ENCODE measurements at places on chromosomes 7 and 10. TPM values are rescaled to one million over a fixed set of nuclear protein-coding genes. Genes with fewer than 3 reads are reported as not detected.

DNA sequence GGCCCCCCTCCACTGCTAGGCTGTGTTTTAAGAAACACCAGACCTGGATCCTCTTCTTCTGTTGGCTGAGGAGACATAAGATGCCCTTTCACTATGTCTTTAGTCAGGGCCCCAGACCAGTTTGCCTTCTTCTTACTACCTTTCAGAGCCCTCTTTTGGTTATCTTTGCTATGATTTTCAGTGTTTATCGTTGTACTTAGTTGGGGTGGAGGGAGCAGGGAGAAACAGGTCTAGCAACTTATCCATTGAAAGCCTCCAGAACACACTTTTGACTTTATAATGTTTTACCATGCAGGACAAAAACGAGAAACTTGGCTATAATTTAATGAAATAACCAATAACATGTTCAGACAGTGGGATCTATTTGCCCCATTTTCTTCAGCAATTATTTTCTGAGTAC, 525.2 kb downstream of the TNS3 start:
- no peak overlapping the region for H3K4me3 ChIP-seq
- no peak overlapping the region for H3K27ac ChIP-seq
- H3K4me1 ChIP-seq = no peaks in the 10 kb centered on the region
- DNase-seq = no peak

- H3K36me3 ChIP-seq = no peaks in the 10 kb centered on the region
- no peak for DNase-seq
- H3K27me3 ChIP-seq = no peaks in the 10 kb centered on the region
- no peak overlapping the region for H3K4me3 ChIP-seq
- no peak overlapping the region for H3K27ac ChIP-seq
- H3K4me1 ChIP-seq = no peaks in the 10 kb centered on the region
Observed at GRCh38 chr7:109696723-109697122, 1127.0 kb downstream of the DNAJB9 start.

- H3K36me3 ChIP-seq = no peaks in the 10 kb centered on the region
- H3K27ac ChIP-seq = no peak overlapping the region
- H3K4me3 ChIP-seq = no peak overlapping the region
Observed at GRCh38 chr7:26645121-26645520, 219.3 kb downstream of the SKAP2 start.

- H3K36me3 ChIP-seq = no peaks in the 10 kb centered on the region
- DNase-seq = no peak
- no peaks in the 10 kb centered on the region for H3K4me1 ChIP-seq
- no peak overlapping the region for H3K27ac ChIP-seq
Observed at GRCh38 chr7:140182917-140183316, 6.1 kb upstream of the KDM7A start.

- H3K4me1 ChIP-seq = no peaks in the 10 kb centered on the region
- H3K27ac ChIP-seq = no peak overlapping the region
- no peak overlapping the region for H3K4me3 ChIP-seq
- DNase-seq = no peak
- no peaks in the 10 kb centered on the region for H3K27me3 ChIP-seq
Observed at GRCh38 chr7:80253653-80254052, 119.0 kb downstream of the GNAI1 start.

GRCh38 chr7:135420786-135421185, 89.1 kb downstream of the CNOT4 start:
- no peak overlapping the region for H3K4me3 ChIP-seq
- no peaks in the 10 kb centered on the region for H3K27me3 ChIP-seq
- H3K36me3 ChIP-seq = no peaks in the 10 kb centered on the region
- H3K27ac ChIP-seq = no peak overlapping the region

DNA sequence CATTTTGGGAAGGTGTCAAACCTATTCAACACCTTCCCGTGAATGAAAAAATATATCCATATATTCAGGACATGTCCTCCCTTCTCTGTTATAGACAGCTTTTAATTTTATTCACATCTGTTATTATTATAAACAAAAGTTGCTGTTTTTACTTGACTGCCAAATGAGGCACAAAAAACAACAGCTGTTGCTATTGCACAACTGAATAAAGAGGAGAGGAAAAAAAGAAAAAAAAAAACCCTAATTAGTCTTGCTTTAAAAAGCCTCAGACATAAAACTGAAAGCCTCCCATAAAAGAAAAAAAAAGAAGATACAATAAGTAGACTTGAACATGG, 153.4 kb downstream of the BMPER start:
- H3K4me1 ChIP-seq = peaks cover 4% of the 10 kb centered on the region
- H3K36me3 ChIP-seq = peaks cover 20% of the 10 kb centered on the region
- DNase-seq = no peak
- no peak overlapping the region for H3K4me3 ChIP-seq
- H3K27ac ChIP-seq = no peak overlapping the region

- H3K4me3 ChIP-seq = no peak overlapping the region
- H3K27me3 ChIP-seq = no peaks in the 10 kb centered on the region
- no peaks in the 10 kb centered on the region for H3K4me1 ChIP-seq
- DNase-seq = no peak
Observed at GRCh38 chr7:42022056-42022455, 215.0 kb downstream of the GLI3 start.

- H3K4me3 ChIP-seq = no peak overlapping the region
- no peak for DNase-seq
- H3K4me1 ChIP-seq = peaks cover 39% of the 10 kb centered on the region
- H3K27ac ChIP-seq = peak overlapping the region; percentile 26
Observed at GRCh38 chr7:66778201-66778600, 37.7 kb downstream of the RABGEF1 start.

TMEM273 gene
- total RNA-seq = not detected

CLDN3 gene
- total RNA-seq = 44.1 TPM

Data from endodermal cell (in vitro differentiated cells).